ENCODE measurements at places on chromosomes 12 and 14.

DNA sequence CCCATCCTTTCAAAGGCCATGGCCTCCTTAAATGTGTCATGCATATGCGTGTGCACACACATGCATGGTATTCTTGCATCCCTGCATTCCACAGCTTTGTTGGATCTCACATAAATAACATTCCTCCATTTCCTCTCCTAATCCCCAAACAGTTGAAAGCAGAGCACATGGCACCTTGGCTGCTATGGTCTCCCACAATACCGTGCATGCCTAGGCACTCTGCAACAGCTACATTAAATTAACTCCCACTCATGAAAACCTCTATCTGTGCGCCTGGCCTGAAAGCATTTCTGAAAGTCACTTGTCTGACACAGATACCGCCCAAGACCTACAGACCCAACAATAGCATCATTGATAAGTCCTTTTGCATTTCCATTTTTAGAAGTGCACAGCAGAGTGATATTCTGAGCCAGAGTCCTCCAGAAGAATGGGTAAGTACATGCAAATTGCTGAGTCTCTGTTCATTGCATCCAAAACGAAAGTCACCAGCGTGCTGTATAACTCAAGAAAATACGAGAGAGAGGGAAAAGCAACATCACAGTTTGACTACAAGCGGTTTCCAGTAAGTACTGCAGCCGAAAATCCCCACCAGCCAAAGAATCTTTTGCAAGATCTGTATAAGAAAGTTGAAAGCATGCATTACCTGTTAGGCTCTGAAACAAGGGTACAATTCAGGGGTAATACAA is 436 bp downstream of the ASB2 start:
- DNase-seq: no peak
- no peaks in the 10 kb centered on the region for H3K36me3 ChIP-seq
- no peak overlapping the region for H3K27ac ChIP-seq
- peak overlapping the region; percentile 20 for H3K4me3 ChIP-seq
- peaks cover 6% of the 10 kb centered on the region for H3K4me1 ChIP-seq

- no peak overlapping the region for H3K27ac ChIP-seq
- DNase-seq: no peak
- H3K4me3 ChIP-seq: no peak overlapping the region
- H3K4me1 ChIP-seq: no peaks in the 10 kb centered on the region
- H3K27me3 ChIP-seq: no peaks in the 10 kb centered on the region
Measured at GRCh38 chr14:60344751-60345150, 95.7 kb downstream of the PPM1A start.

- H3K27ac ChIP-seq: no peak overlapping the region
- H3K27me3 ChIP-seq: peaks cover 8% of the 10 kb centered on the region
- H3K4me1 ChIP-seq: no peaks in the 10 kb centered on the region
- H3K4me3 ChIP-seq: no peak overlapping the region
- DNase-seq: no peak
Measured at GRCh38 chr14:99675382-99675835, 8.7 kb upstream of the CYP46A1 start.

- no peaks in the 10 kb centered on the region for H3K27me3 ChIP-seq
- DNase-seq: no peak
- H3K4me3 ChIP-seq: no peak overlapping the region
Measured at GRCh38 chr14:100120522-100121269, 38.7 kb downstream of the DEGS2 start.

- no peak overlapping the region for H3K4me3 ChIP-seq
- H3K27me3 ChIP-seq: no peaks in the 10 kb centered on the region
- no peak overlapping the region for H3K27ac ChIP-seq
Measured at GRCh38 chr12:13318231-13319015, 121.9 kb downstream of the EMP1 start.

GRCh38 chr12:76268267-76268666 is 79.9 kb downstream of the BBS10 start:
- no peaks in the 10 kb centered on the region for H3K27me3 ChIP-seq
- H3K27ac ChIP-seq: no peak overlapping the region
- H3K4me1 ChIP-seq: peaks cover 19% of the 10 kb centered on the region
- no peaks in the 10 kb centered on the region for H3K36me3 ChIP-seq
- DNase-seq: no peak
